ENCODE measurements at places on chromosomes 6 and 20. TPM values are rescaled to one million over a fixed set of nuclear protein-coding genes. Genes with fewer than 3 reads are reported as not detected.

PLEKHG1 gene
- total RNA-seq, result 43.9 TPM

GRCh38 chr6:36717871-36718540 is 20.4 kb downstream of the RAB44 start:
- DNase-seq, result no peak

GRCh38 chr6:5282191-5282623 is 20.9 kb downstream of the FARS2 start:
- no peak for DNase-seq

RIPPLY2 gene
- total RNA-seq, result not detected

- DNase-seq, result no peak
Observed at GRCh38 chr6:112203577-112204349, 50.6 kb downstream of the LAMA4 start.

DNA sequence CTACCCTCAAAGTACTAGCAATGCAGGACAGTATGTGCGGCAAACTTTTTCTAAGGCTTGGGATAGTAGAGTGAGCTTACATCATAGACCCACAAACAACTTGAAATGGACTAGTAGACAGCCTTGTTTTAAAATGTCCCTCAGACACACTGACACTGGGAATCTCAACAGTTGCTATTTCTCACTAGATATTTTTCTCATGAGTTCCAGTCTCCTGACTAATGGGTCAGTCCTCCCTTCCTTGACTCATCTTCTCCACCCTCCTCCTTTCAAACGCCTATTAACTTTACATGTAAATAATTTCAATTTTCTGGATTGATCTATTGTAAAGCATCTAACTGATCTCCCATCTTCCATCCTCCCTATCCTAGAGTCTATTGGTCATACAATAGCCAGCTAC is 308.3 kb upstream of the PREP start:
- DNase-seq, result no peak

DNA sequence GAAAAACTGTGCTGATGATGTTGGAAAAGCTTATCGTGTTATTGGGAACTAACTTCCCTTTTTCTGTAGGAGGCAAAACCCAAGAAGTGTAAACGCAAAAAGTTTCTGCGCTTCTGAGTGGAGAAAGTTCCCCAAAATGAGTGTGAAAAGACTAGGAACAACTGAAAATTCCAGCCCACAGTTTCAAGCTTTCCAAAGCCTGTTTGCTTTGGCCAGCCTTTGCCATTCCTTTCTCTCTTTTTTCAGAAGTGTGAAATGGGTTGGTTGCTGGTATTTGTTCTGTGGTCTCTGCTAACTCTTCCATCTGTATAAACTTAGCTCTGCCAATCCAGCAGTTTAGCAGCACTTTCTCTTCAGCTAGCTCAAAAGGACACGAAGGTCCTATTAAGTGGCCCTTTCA is 491.3 kb downstream of the MAFB start:
- DNase-seq, result peak; percentile 69

DNA sequence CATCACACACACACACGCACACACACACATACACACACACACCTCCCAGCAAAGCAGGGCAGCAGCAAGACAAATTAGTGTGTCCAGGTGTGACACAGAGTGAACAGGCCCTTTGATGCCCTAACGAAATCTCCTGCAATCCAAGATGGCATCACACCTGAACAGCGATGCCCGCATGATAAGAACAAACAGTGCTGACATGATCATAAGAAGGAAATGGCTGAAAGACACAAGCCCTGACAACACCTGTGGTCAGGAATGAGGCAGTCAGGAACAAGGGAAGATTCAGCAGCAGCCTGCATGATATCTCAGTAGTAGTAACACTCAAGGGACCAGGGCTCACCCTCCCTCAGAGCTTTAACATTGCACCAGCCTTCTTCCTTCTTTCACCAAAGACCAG is 156.9 kb downstream of the FAXC start:
- DNase-seq, result no peak

- no peak for DNase-seq
Observed at GRCh38 chr6:16658348-16659034, 102.8 kb downstream of the ATXN1 start.

DNA sequence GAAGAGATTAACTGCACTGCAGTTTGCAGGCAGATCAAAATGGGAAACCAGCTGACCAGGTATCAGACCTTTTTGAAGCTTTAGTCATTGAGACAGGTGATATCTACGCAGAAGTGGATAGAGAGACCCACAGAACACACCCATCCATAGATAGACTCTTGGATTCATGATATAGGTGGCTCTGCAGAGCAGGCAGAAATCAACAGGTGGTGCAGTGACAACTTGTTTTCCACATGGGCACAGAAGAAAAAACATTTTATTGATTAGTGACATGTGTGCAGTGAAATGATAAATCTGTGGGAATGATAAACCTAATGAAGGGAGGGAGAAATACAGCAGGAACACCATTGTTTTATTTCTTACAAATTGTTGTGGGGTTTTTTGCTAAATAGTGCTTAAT is 45.2 kb downstream of the NUDT3 start:
- no peak for DNase-seq

DNA sequence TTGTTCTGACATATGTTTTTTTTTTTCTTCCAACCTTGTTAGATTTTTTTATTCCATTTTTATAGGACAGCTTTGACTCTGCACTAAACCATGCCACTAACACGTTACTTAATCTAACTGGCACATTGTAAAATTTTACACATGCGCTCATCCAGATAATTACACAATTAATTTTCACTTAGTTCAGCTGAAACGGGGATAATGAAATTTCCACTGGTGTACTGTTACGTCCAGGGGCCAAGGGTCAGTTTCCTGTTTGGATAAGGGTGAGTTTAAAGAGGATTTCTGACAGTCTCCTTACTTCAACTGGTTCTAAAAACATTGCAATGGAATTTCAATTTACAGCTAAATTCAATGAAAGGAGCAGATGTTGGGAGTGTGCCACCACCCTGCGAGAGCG is 221.8 kb upstream of the CEP162 start:
- DNase-seq, result no peak

GRCh38 chr6:79335133-79335674 is 100.7 kb upstream of the HMGN3 start:
- DNase-seq, result peak; percentile 1

COL9A3 gene
- 28.1 TPM for total RNA-seq

GRCh38 chr6:33126101-33126714 is 50.4 kb downstream of the HLA-DPB1 start:
- DNase-seq, result peak; percentile 44

GRCh38 chr20:4493386-4493785 is 228.3 kb upstream of the PRND start:
- DNase-seq, result no peak

- DNase-seq, result no peak
Observed at GRCh38 chr6:144990784-144991183, 705.6 kb downstream of the UTRN start.

DNA sequence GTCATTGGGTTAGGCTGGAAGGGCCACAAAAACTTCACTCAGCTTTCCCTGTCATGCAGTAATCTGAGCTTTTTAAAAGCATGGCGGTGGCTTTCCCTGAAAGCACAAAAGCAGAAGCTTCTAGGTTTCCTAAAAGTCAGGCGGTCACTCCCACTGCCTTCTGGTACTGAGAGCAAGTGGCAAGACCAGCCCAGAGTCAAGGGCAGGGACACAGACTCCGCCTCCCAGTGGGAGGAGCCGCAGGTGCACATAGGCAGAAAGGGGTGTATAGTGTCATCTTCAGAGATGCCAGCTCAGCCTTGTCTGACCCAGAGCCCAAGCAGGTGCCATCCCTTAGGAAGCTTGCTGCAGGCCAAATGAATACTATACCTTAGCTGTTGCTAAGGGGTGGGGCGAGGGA is 18.0 kb upstream of the PACSIN1 start:
- no peak for DNase-seq

DNA sequence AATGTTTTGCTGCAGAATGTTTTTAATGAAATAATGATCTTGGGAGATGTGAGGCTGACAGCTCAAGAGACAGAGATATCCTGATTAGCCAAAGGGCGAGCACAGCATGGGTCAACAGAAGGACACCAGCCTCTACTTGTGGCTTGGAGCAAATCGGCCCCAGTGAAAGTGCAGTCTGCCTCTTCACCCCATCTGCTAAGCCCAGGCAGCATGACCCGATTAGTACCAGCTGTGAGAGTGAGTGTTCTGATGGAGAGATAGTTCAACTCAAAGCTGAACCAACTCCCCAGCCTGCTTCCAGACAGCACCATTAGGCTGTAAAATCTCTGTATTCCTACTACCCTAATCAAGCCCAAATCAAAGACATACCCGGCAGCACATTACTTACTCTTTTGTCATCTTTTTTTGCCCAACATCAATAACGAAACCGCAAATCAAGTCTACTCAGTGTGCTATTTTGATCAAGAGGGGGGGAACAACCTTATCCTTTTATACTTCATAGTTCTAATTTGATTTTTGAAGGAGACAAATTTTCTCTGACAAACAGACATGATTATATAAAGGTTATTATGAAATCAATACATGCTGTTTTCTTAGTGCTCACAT is 514.1 kb upstream of the NRSN1 start:
- peak; percentile 65 for DNase-seq

GRCh38 chr6:45480752-45481415 is 103.2 kb upstream of the SUPT3H start:
- DNase-seq, result no peak

DNA sequence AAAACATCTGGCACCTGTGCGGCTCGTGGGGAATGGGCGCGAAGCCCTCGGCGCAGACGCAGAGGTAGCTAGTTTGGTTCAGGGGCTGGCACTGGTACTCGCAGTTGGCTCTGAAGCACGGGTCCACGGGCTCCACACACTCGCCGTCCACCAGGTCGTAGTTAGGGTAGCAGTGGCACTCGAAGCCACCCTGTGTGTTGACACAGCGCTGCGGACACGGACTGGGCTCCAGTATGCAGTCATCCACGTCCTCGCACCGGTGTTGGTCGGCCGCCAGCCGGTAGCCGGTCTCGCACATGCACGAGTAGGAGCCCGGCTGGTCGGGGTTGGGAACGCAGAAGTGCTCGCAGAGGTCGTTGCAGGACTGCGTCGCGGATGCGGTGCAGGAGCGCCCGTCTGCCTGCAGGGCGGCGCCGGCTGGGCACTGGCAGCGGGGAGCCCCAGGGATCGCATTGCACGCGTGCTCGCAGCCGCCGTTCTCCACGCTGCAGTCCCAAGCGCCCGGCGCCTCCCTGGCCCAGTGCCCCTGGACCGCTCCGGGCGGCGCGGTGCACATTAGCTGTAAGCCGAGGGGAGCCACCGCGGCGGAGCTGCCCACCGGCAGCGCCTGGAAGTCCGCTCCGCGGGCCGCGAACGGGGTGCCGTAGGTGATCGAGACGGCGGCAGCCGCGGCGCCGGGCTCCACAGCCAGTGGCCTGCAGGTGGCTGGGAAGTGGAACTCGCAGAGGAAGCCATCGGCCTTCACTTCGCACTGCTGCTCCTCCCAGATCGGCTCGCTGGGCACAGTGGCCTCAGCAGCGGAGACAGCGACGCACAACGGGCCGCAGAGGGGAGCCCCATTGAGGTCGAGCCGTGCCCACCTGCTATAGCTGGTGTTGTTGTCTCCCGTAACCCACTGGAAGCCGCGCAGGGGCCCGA is 930 bp downstream of the THBD start:
- peak; percentile 56 for DNase-seq

SLC22A7 gene
- not detected for total RNA-seq

DNA sequence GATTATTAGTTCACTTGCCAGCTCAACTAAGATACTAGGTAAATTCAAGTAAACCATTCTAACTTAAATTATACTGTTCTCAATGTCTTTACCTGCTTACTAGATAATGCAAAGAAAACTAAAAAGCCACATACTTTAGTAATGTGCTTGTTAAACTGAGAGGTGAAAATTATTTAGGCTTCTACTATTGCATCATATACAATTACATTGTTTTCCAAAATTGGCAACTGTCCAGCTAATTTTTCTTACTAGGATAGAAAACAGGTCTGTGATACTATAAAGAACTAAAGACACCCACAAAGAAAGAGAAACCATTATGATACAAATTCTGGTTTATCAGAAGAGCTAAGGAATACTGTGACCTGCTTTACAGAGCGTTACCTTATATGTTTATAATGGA is 45.6 kb upstream of the ALDH8A1 start:
- no peak for DNase-seq

LCA5 gene
- total RNA-seq, result 9.1 TPM

DNA sequence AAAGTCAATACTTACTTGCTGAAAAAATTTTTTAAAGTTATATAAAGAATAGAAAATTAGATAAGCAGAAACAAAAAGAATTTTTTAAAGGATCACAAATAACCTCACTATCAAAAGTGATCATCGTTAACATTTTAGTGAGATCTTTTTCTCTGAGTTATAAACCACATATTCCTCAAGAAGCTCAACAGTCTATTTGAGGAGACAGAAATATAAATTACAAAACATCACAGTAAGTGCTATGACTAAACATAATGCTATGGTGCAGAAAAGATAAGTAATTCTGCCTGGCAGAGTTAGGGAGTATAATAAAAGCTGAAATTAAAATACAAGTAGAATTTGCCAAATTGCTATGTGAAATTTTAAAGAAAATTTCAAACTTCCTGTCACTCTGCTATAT is 226.7 kb downstream of the LMBRD1 start:
- DNase-seq, result no peak

DNA sequence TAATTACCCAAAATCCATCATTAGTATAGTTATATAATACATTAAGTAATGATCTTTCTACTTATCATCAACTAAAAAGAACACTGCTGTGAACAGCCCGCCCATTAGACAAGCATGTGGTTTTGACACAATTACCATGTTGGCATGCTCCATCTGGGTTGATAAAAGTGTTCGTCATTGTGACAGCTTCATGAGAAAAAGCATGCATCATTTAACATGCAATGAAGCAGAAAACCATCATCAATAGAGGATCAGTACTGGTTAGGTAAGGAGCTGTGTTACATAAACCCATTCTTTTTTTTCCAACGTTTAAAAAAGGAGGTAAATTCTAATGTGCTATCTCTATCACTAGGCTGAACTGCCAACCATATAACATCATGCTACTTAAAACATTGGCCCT is 101.9 kb downstream of the EPB41L2 start:
- DNase-seq, result no peak

DNA sequence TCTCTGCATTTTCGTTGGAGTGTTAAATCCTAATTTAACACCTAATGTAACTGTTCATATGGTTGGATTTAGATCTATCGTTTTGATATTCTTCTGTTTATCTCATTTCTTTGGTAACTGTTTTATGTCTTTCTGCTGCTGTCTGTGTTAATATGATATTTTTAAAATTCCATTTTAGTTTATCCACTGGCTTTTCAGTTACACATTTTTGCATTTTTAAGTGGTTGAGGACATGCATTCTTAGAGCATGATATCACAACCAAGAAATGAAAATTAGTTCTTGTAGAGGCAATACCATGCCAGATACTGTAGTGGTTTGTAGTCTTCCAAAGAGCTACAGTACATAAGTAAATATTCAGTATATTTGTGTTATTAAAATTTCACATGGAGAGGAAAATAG is 58.6 kb downstream of the LIN28B start:
- peak; percentile 35 for DNase-seq

DNA sequence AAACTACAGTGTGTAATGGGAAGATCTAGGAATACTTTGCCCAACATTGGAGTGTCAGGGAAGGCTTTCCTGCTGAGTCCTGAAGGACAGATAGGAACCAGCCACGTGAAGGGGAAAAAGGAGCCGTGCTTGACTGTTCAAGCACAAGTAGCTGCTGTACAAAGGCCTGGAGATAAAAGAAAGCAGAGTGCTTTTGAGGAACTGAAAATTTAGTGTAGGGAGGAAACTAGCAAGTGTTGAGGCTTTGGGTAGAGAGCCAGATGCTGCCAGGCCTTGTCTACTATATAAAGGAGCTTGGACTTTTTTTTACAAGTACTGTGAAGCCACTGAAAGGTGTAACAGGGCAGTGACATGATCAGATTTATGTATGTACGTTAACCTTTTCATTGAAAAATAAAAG is 39.0 kb downstream of the DSE start:
- DNase-seq, result no peak

FERMT1 gene
- total RNA-seq, result 5.5 TPM
